ENCODE measurements at places on chromosomes 7 and 10. TPM values are rescaled to one million over a fixed set of nuclear protein-coding genes. Genes with fewer than 3 reads are reported as not detected.

Gene GRID2IP
- not detected for total RNA-seq

DNA sequence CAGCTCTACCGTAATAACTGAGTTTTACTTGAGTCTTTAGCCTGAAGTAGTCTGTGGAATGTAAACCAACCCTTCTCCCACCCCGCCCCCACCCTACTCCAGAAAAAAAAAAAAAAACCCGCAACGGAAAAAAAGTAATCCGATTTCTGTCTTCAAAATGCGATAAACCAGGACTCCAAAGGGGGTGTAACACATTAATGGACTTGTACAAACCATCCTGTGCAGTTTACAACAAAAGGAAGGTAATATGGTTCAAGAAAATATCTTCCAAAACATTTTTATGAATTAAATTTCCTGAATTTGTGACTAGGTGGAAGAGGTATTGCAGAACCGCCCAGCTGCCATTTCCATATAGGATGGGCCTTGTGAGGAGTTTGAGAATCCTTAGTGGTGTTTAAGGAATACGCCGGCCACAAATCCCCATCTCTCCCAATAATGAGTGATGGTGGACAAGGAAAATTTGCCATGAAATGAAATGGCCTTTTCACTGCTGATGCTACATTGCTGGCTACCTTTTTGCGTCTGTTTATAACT is 10.6 kb downstream of the SKIDA1 start:
- no peaks in the 10 kb centered on the region for H3K36me3 ChIP-seq
- H3K27me3 ChIP-seq: no peaks in the 10 kb centered on the region
- peaks cover 26% of the 10 kb centered on the region for H3K4me1 ChIP-seq
- H3K27ac ChIP-seq: peak overlapping the region; percentile 91

DNA sequence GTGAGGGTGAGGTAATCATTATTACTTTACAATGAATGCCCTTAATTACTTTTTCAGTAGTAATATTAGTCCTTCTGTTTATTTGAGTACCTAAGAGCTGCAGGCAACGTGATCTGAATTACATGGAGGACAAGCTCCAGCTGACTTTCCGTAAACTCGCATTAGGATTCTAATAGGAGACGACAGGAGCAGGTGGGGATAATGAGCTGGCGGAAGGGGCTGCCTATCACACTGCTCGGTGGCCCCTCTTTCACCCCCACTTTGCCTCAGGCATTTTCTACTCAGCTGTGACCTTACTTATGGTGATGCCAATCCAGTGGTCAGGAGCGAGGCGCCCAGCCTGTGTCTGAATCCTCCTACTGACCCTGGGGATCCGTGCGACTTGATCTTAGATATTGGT is at the start of gene C7orf33:
Gene C7orf33 (plus strand): TSS at position 296 of the 400 bp plus-strand sequence. CDS start 160 bp downstream, outside the sequence.
- no peak within 1 kb of the TSS for H3K4me3 ChIP-seq
- no peak for DNase-seq
- H3K4me1 ChIP-seq: no peaks in the 10 kb centered on the region
- no peaks in the 10 kb centered on the region for H3K27me3 ChIP-seq
- no peak within 1 kb of the TSS for H3K27ac ChIP-seq
- H3K36me3 ChIP-seq: no peaks in the 10 kb centered on the region

- DNase-seq: no peak
- no peaks in the 10 kb centered on the region for H3K36me3 ChIP-seq
- H3K27ac ChIP-seq: no peak overlapping the region
- no peaks in the 10 kb centered on the region for H3K27me3 ChIP-seq
Observed at GRCh38 chr10:75565286-75566251, 134.1 kb downstream of the LRMDA start.

GRCh38 chr10:133359554-133359971 is 1.7 kb upstream of the FUOM start:
- no peak overlapping the region for H3K4me3 ChIP-seq
- H3K27me3 ChIP-seq: no peaks in the 10 kb centered on the region
- H3K27ac ChIP-seq: no peak overlapping the region
- peaks cover 13% of the 10 kb centered on the region for H3K36me3 ChIP-seq

DNA sequence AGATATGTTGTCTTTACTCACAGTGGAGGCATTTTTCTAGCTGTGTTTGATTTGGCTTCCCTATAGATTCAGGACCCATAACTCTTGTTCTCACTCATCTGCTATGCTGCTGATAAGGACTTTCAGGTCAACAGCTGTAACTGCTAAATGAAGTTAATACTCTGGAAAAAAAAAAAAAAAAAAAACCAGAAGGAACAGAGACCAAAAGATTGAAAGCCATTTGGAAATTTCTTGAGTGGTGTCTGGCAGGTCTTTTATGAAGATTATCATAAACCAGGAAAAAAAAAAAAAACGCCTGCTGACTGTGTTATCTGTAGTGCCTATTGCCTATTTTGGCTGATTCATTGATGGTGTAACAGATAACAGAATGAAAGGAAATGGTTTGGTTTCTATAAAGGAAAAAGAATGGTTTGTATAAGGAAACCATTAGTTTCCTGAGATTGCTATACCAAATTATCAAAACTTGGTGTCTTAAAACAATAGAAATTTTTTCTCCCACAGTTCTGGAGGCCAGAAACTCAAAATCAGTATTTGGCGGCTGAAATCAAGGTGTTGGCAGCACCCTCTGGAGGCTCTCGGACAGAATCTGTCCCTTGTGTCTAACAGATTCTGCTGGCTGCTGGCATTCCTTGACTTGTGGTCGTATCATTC is 60.5 kb upstream of the BET1 start:
- no peak for DNase-seq
- H3K27ac ChIP-seq: no peak overlapping the region
- no peaks in the 10 kb centered on the region for H3K4me1 ChIP-seq
- H3K27me3 ChIP-seq: no peaks in the 10 kb centered on the region
- H3K36me3 ChIP-seq: no peaks in the 10 kb centered on the region

GRCh38 chr10:109919220-109919619 is 4.1 kb downstream of the XPNPEP1 start:
- no peak overlapping the region for H3K4me3 ChIP-seq
- H3K27ac ChIP-seq: no peak overlapping the region
- H3K36me3 ChIP-seq: no peaks in the 10 kb centered on the region
- H3K27me3 ChIP-seq: no peaks in the 10 kb centered on the region
- no peak for DNase-seq
- H3K4me1 ChIP-seq: peaks cover 33% of the 10 kb centered on the region

DNA sequence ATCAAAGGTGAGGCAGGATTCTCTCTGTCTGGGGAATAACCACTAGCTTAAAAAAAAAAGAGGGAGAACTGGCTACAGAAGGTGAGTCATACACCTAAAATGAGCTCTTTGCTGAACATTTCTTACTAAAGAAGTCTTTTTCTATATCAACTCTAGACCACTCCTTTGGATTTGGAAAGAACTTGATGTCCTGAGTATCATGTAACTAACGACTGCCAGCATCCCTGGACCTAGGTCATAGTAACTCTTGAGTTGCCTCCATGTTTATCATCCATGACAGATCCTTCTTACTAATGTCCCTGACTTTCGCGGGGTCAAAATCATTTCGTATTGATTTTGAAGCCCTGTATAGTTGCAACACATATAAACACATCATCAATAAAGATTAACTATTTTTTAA is 89.1 kb downstream of the CNOT4 start:
- H3K36me3 ChIP-seq: no peaks in the 10 kb centered on the region
- H3K27ac ChIP-seq: no peak overlapping the region
- peaks cover 5% of the 10 kb centered on the region for H3K4me1 ChIP-seq
- H3K4me3 ChIP-seq: no peak overlapping the region

DNA sequence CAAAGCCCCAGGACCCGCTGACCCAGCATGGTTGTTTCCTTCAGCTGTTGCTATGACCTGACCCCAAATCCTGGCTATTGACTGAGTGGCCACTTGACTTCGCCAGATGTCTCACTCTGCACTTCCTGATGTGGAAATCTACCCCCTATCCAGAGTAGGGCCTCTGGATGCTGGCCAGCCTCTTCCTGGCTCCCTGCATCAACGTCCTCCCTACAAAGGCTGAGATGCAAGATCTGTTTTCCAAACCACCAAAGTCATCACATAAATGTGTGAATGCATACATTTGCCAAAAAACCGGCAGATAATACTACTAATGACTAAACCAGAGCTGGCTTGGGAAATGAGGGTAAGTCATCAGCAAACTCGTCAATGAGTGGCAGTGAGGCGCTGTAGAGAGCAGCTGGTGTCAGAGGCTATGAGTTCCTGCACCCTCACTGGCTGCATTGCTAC is 70.4 kb downstream of the PYROXD2 start:
- DNase-seq: peak; percentile 96
- H3K4me1 ChIP-seq: peaks cover 30% of the 10 kb centered on the region
- no peaks in the 10 kb centered on the region for H3K36me3 ChIP-seq

Gene OR2A12
- not detected for total RNA-seq

Gene RPP30
- total RNA-seq: 18.4 TPM

GRCh38 chr7:114959931-114960330 is 38.0 kb downstream of the MDFIC start:
- no peaks in the 10 kb centered on the region for H3K27me3 ChIP-seq
- no peaks in the 10 kb centered on the region for H3K4me1 ChIP-seq
- H3K4me3 ChIP-seq: no peak overlapping the region

- H3K4me1 ChIP-seq: no peaks in the 10 kb centered on the region
- H3K4me3 ChIP-seq: no peak overlapping the region
- no peak for DNase-seq
- H3K27me3 ChIP-seq: no peaks in the 10 kb centered on the region
Observed at GRCh38 chr7:116670409-116671015, 1.5 kb upstream of the MET start.

DNA sequence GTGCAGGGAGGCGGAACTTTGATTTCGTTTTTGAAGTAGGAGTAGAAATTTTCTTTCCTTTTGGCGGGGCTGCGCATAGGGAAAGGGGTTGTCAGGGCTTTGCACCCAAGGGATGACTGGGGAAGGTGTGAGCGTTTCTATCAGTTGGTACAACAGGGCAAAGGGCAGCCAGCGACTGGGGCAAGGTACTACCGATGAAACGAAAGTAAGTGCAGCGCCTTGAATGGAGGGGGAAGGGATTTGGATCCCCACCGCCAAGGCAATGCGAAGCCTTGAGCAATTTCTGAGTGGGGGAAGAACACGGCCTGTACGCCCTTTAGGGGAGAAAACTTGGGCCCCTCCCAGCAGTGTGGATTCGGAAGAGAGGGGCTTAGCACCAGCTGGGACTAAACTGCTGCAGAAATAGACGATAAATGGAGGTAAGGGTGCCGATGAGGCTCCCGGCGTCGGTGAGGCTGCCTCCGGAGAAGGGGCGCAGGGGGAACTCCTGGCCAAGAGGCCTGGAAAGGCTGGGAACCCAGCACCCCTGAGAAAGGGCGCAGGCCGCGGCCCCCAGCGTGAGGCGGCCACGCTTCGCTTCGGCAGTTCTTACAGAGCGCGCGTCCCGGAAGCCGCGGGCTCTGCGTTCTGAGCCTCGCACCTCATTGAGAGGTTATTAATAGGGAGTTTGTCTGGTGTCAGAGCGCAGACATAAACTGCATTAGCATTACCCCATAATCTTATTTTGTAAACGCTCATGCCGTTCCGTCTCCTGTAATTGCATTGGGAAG is 10.0 kb upstream of the TLX1 start:
- no peaks in the 10 kb centered on the region for H3K36me3 ChIP-seq
- no peak for DNase-seq
- H3K4me1 ChIP-seq: peaks cover 18% of the 10 kb centered on the region
- peaks cover 20% of the 10 kb centered on the region for H3K27me3 ChIP-seq
- H3K4me3 ChIP-seq: peak overlapping the region; percentile 45

Gene SPDYE2B
- total RNA-seq: not detected
